ENCODE measurements at places on chromosomes 11 and 22. TPM values are rescaled to one million over a fixed set of nuclear protein-coding genes. Genes with fewer than 3 reads are reported as not detected.

The CHKB gene
- 26.4 TPM for total RNA-seq

The C11orf87 gene
- under 0.01 TPM for total RNA-seq

The MUC5AC gene
- total RNA-seq: not detected

The IGLL1 gene
- total RNA-seq: not detected

The POU2AF2 gene
- not detected for total RNA-seq

The DGCR6 gene
- 0.15 TPM for total RNA-seq

The PHOX2A gene
- total RNA-seq: not detected
